ENCODE measurements at places on chromosomes 1 and 21. TPM values are rescaled to one million over a fixed set of nuclear protein-coding genes. Genes with fewer than 3 reads are reported as not detected.

Gene NID1
- 21.9 TPM for total RNA-seq

Gene KRTAP10-1
- not detected for total RNA-seq

Gene ATP6V1G3
- total RNA-seq, result not detected

- H3K4me3 ChIP-seq, result no peak overlapping the region
- H3K4me1 ChIP-seq, result no peaks in the 10 kb centered on the region
- no peaks in the 10 kb centered on the region for H3K36me3 ChIP-seq
- no peak overlapping the region for H3K27ac ChIP-seq
Measured at GRCh38 chr1:64308866-64309265, 105.4 kb downstream of the UBE2U start.

- no peaks in the 10 kb centered on the region for H3K27me3 ChIP-seq
- H3K4me3 ChIP-seq, result no peak overlapping the region
- peak; percentile 27 for DNase-seq
Measured at GRCh38 chr1:204445860-204446412, 34.3 kb upstream of the PPP1R15B start.

GRCh38 chr1:18072066-18072465 is 35.5 kb upstream of the IGSF21 start:
- DNase-seq, result no peak
- no peak overlapping the region for H3K27ac ChIP-seq
- no peaks in the 10 kb centered on the region for H3K4me1 ChIP-seq

GRCh38 chr1:192601143-192601542 is 25.6 kb downstream of the RGS1 start:
- H3K4me1 ChIP-seq, result no peaks in the 10 kb centered on the region
- no peak overlapping the region for H3K4me3 ChIP-seq
- H3K27me3 ChIP-seq, result no peaks in the 10 kb centered on the region
- H3K27ac ChIP-seq, result no peak overlapping the region
- no peak for DNase-seq

GRCh38 chr1:89649783-89650182 is 16.9 kb downstream of the LRRC8C start:
- H3K36me3 ChIP-seq, result no peaks in the 10 kb centered on the region
- no peak overlapping the region for H3K4me3 ChIP-seq
- no peaks in the 10 kb centered on the region for H3K4me1 ChIP-seq
- H3K27ac ChIP-seq, result no peak overlapping the region

GRCh38 chr1:212473729-212474128 is 41.0 kb downstream of the NENF start:
- H3K27ac ChIP-seq, result no peak overlapping the region
- H3K36me3 ChIP-seq, result no peaks in the 10 kb centered on the region
- no peak overlapping the region for H3K4me3 ChIP-seq
- no peak for DNase-seq
- 0 out of 2 replicates have a peak, but pooled peaks cover 1% of the 10 kb centered on the region for H3K4me1 ChIP-seq
- peaks cover 4% of the 10 kb centered on the region for H3K27me3 ChIP-seq

- no peaks in the 10 kb centered on the region for H3K36me3 ChIP-seq
- H3K4me3 ChIP-seq, result no peak overlapping the region
- H3K27me3 ChIP-seq, result peaks cover 5% of the 10 kb centered on the region
- H3K27ac ChIP-seq, result no peak overlapping the region
Measured at GRCh38 chr1:17883136-17883535, 128.0 kb downstream of the ACTL8 start.

Gene SPRR3
- total RNA-seq, result not detected

DNA sequence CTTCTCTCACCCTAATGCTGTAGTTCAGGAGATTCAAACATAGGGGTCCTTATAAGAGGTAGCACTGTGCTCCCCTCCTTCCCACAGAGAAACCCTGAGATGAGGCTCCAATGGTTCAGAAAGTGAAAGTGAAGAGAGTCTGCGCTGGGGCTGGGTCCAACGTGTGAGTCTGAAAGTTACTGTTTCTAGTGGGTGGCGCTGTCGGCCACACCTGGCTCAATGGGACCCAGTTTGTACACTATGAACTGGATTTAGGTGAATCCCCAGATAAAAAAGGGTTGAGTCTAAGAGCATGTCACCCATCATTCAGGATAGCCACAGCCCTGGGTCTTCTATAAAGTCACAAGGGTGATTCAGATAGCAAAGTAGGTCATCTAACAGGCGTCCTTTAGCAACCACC is 2.8 kb downstream of the SMCP start:
- no peak for DNase-seq
- H3K4me3 ChIP-seq, result no peak overlapping the region
- H3K27me3 ChIP-seq, result no peaks in the 10 kb centered on the region
- H3K27ac ChIP-seq, result no peak overlapping the region
- no peaks in the 10 kb centered on the region for H3K36me3 ChIP-seq
- H3K4me1 ChIP-seq, result no peaks in the 10 kb centered on the region

Gene KHDC4
- 28.0 TPM for total RNA-seq

- H3K36me3 ChIP-seq, result peaks cover 11% of the 10 kb centered on the region
- H3K4me1 ChIP-seq, result peaks cover 2% of the 10 kb centered on the region
- no peak for DNase-seq
- no peaks in the 10 kb centered on the region for H3K27me3 ChIP-seq
- no peak overlapping the region for H3K4me3 ChIP-seq
- no peak overlapping the region for H3K27ac ChIP-seq
Measured at GRCh38 chr1:111145542-111145941, 5.5 kb downstream of the CEPT1 start.

DNA sequence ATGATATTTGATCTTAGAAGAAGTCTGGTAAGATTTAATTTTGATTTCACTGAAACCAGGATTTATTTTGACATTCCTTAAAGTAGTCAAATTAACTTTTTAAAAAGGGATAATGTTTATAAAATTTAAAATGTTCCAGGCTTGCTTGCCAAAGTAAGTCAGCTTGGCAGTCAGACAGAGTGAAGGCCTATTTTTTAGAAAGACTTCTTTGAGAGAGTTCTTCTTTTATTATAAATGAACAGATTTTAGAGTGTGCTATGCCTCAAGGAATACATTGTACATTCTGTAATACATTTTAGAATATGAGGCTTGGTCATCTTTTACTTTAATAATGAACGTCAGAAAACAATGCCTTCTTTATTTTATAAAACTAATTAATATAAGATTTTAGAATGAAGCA is 138.7 kb downstream of the DISP1 start:
- no peak for DNase-seq
- peaks cover 3% of the 10 kb centered on the region for H3K4me1 ChIP-seq
- H3K27ac ChIP-seq, result no peak overlapping the region
- no peaks in the 10 kb centered on the region for H3K27me3 ChIP-seq
- no peaks in the 10 kb centered on the region for H3K36me3 ChIP-seq

- peaks cover 3% of the 10 kb centered on the region for H3K4me1 ChIP-seq
- H3K4me3 ChIP-seq, result no peak overlapping the region
- DNase-seq, result peak; percentile 56
- no peak overlapping the region for H3K27ac ChIP-seq
- no peaks in the 10 kb centered on the region for H3K36me3 ChIP-seq
Measured at GRCh38 chr1:101101360-101101759, 75.8 kb upstream of the DPH5 start.

Gene AQP10
- not detected for total RNA-seq
